ENCODE measurements at places on chromosomes 1 and 21.

GRCh38 chr21:34190576-34191321 lies 117.4 kb downstream of the MRPS6 start:
- no peak for DNase-seq

DNA sequence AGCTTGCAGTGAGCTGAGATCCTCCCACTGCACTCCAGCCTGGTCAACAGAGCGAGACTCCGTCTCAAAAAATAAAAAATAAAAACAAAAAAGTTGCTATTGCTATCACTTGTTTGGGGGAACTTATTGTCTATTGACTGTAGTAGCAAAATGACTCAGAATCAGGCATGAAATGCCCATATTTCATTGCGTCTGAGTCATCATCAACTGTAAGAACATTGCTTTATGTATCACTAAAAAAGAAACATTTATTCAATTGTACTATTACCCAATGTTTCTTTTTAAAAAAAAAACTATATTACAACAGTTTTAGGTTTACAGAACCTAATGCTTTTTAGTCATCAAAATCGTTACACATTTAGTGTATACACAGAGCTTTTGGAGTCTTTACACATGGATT lies 91.0 kb upstream of the FMN2 start:
- DNase-seq, result no peak

- no peak for DNase-seq
Observed at GRCh38 chr1:109229531-109230127, 15.9 kb downstream of the SARS1 start.

DNA sequence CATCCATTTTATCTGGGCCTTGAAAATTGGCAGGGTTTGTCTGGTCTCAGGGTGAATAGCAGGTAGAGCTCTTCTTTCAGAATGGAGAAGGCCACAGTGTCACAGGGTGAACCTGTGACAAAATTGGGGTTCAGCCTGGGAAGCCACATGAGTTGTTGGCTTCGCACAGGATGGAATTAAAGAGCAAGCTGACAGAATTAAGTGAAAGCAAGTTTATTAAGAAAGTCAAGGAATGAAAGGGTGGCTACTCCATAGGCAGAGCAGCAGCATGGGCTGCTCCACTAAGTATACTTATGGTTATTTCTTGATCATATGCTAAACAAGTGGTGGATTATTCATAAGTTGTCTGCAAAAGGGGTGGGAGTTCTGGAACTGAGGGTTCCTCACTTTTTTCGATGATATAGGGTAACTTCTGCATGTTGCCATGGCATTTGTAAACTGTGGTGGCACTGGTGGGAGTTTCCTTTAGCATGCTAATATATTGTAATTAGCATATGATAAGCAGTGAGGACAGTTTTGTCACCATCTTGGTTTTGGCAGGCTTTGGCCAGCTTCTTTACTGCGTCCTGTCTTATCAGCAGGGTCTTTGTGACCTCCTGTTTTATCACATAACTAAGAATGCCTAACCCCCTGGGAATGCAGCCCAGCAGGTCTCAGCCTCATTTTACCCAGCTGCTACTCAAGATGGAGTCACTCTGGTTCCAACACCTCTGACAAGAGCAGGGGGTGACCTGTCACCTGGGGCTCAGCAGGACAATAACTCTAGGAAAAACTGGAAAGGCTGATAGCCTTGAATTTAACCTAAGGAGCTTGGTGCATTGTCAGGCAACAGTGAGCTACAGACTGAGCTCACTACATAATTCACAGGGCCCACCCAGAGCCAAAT lies 5.1 kb downstream of the IFNAR2 start:
- no peak for DNase-seq

DNA sequence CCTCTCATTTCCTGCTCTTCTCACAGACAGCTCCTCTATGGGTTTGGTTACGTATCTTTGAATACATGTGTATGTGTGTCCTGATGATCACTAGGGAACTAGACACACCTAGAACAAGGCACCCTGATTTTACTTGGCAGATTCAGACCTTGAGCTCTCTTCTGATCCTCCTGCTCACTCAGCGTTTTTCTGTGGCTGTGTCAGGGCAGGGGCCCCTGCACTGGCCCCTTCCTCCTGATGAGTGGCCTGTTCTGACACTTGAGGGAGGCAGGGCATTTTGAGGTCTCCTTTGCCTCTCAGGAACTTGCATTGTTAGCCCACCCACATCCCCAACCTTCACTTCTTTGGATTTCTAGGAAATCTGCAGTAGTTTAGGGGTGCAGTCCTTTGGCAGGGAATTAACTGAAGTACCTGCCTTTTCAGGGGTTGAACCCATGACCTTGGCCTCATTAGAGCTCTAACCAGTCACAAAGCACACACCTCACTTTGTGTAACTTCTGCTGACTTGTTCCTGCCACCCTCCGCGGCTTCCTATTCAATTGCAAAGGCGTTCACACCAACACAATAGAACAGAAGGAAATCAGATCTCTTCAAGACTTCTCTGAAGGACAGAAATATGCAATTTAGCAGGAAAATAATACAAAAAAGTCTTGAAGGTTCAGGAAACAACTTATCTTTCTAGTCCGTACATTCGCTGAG lies 8.8 kb downstream of the SMYD2 start:
- no peak for DNase-seq

- no peak for DNase-seq
Observed at GRCh38 chr1:155651861-155652661, 36.5 kb downstream of the YY1AP1 start.

DNA sequence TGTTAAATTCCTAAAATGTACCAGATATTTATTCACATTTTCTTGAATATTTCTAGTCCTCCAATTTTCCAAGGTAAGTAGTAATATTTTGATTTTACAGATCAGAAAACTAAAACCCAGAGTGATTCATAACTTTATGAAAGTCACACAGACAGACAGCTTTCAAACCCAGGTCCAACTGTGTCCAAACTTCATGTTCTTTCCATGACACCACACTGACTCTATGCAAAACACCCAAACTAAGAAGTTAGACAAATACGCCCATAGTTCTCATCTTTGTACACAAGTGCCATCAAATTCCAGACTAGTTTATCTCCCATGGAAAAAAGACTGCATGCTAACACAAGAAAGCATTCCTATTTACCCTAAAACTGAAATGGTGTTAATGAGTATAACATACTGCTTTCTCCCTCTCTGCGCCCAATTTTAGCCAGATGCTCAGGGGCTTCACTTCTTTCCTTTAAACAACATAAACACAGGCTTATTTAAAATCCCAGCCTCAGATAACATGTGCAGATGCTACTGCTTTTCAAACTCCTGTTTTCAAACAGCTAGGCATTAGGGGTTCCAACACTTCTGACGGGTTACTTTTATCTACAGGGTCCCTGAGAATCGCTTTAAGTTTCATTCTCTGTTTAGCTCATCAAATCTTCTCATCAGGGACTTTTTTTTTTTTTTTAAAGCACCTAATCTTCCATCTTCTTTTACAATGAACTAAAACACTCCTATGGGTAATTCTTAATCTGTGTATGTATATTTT lies 44.6 kb downstream of the WASF2 start:
- no peak for DNase-seq

DNA sequence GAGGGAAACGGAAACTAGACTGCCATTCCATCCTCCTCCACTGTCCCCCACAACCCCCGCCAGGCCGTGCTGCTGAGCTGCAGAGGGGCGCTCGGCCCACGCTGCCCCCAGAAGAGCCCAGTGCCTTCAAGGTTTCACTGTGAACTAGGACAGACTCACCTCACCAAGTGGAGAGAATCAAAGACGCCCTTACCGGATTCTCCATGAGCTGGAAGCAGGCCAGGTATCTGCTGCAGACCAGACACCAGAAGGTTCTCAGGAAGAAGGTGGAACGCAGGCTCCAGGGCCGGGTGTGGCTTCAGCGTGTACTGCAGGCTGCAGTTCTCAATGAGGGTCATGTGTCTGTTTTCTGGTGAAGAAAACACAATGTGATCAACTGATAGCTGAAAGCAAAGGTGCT lies 30.6 kb downstream of the NPHP4 start:
- DNase-seq, result no peak

- no peak for DNase-seq
Observed at GRCh38 chr1:29239142-29239541, 2.8 kb downstream of the PTPRU start.

DNA sequence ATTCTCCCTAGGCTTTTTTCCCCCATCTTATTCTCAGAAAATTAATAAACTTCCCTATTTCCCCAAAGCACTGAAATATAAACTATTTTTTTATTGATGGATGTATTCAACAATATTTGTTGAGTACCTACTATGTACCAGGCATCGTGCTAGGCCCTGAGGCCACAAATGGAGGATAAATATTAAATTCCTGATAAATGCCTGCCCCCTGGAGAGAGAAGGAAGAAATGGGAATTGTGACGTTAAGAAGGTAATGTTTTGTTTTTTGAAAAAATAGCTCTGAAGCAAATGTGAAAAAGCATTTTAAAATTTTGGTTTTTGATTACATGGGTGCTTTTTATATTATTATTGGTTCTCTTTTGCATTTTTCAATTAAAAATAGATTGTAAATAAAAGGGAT lies 60.5 kb upstream of the DPT start:
- DNase-seq, result no peak

- no peak for DNase-seq
Observed at GRCh38 chr1:178496410-178497135, at the start of gene CLEC20A. Gene CLEC20A, minus strand, starts transcription at chr1:178496964. Its CDS starts 25 bp downstream, at chr1:178496939.

DNA sequence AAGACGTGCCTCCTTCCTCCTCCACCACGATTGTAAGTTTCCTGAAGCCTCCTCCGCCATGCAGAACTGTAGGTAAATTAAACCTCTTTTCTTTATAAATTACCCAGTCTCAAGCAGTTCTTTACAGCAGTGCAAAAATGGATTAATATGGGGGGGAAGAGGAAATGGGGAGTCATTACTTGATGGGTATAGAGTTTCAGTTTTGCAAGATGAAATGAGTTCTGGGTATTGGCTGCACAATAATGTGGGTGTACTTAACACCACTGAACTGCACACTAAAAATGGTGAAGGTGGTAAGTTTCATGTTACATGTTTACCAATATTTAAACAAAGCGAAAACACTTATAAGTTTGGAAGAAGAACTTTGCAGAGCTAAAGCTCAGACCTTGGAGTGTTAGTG lies 24.3 kb upstream of the DISP1 start:
- DNase-seq, result no peak

DNA sequence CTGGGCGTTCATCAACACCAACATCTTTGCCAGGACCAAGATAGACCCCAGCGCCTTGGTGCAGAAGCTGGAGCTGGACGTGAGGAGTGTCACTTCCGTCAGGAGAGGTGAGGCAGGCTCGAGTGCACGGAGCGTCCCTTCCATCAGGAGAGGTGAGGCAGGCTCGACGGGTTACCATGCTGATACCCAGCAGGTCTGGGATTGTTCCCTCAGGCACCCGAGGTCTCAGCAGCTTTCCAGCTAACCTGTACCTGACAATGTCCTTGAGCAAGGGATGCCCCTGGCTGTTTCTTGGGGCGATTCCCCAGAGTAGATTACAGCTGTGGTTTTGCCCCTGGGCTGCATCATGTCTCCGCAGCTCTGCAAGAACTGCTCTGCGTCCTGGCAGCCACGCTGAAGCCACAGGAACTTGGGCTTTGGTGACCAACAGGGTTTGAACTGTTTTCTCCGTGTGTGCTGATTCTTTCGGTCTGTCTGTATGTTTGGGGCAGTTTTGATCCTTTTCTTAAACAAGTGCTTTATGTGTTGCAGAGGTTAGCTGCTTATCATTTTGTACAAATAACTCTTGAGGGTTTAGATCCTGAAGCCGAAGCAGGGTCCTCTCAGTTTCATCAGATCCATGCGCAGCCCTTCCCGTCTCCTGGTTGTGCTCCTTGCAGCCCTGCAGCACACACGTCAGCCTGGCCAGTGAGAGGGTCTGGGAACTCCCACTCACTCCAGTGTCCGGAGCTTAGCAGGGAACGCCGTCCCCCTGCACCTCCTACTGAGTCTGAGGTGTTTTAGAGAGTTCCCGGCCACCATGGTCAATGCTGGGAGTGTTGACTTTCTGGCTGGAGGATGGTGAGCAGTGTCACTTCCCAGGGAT lies 4.1 kb downstream of the SLX9 start:
- DNase-seq, result no peak

Data from activated CD4-positive, CD25-positive, alpha-beta regulatory T cell treated with anti-CD3 and anti-CD28 coated beads, Interleukin-2, amount 50 U/mL, for 16 hours (primary cell).